A673 (cell line): ENCODE measurements at places on chromosomes 12 and 14.

- no peak for DNase-seq
Observed at GRCh38 chr14:38791862-38792261, 311.2 kb downstream of the SEC23A start.

DNA sequence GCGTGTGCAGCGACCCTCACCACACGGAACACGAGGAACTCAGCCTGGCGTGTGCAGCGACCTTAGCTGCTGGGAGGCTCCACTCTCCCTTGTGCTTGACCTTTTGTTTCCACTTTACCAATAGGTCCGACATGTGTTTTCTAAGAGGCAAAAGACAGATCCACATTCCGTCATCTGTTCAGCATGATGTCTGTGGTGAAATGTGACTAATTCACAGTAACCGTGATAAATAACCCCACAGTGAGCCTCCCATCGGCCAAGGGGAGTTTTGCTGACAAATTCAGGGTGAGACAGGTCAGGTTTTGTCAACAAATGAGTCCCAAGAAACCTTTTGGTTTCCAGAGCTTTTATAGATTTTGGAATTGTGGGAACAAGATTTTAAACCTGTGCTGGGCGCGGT is 55.9 kb downstream of the MOK start:
- no peak for DNase-seq

DNA sequence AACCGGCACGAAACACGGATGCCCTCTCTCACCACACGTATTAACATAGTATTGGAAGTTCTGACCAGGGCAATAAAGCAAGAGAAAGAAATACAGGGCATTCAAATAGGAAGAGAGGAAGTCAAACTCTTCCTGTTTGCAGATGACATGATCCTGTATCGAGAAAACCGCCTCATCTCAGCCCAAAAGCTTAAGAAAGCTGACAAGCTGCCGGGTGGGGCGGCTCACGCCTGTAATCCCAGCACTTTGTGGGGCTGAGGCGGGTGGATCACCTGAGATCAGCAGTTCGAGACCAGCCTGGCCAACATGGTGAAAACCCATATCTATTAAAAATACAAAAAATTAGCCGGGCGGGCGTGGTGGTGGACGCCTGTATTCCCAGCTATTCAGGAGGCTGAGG is 17.7 kb downstream of the OR6S1 start:
- DNase-seq, result no peak

DNA sequence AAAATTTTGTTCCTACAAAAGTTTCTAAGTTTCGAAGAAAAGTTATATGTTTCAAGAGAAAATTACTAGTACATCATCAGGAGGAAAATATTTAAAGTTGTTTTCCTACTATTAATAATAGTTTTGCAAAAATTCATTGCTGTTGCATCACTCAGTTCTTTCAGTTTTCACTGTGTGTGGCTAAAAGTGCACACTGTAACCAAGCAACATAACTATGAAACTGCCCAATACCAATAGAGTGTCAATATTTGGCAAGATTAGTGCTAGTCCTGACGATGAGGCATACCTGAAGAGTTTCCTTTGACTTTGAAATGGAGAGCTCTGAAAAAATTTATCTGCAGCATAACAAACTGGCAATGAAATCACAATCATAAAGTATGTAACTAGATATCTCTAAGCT is 194.3 kb downstream of the CPNE8 start:
- DNase-seq, result no peak

GRCh38 chr14:101797856-101798255 is 36.3 kb downstream of the PPP2R5C start:
- no peak for DNase-seq

DNA sequence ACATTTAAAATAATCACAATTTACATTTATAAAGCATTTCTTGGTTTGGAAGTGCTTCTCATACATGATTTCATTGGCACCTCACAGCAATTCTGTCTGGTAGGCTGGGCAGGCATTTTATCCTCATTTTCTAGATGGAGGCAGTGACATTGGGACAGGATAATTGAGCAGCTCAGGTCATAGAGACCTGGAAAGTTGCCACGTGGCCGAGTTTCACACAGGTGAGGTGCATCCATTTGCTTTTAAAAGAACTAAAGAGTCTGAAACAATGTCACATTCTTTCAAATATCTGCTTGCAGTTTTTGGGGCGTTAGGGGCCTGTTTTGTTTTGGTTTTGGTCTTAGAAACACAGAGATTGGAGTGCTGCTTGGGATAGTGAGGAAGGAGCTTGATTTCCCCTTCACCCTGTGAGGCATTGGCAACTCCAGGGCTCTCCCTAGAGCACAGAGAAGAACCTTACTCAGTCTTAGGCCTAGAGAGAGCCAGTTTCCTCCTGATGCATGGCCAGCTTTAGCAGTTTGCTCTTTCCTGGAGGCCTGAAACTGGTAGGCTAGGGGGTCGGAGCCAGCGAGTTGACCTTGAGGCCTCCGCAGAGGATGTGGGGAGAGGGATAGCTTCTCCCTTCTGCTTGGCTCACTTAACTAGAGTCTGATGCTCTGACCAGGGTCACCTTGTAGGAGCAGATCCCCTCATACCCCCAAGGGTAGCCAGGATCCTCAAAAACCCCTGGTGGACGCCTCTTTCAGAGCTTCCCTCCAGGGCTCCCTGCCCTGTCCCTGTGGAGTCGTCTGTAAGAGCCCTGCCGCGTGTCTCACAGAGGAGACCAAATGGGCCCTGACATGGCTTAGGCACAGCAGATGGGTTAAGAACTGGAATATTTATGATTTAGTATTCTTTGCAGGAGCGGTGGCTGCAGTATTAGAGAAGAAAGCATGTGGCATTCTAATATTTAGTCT is 34.9 kb upstream of the JDP2 start:
- DNase-seq, result no peak

DNA sequence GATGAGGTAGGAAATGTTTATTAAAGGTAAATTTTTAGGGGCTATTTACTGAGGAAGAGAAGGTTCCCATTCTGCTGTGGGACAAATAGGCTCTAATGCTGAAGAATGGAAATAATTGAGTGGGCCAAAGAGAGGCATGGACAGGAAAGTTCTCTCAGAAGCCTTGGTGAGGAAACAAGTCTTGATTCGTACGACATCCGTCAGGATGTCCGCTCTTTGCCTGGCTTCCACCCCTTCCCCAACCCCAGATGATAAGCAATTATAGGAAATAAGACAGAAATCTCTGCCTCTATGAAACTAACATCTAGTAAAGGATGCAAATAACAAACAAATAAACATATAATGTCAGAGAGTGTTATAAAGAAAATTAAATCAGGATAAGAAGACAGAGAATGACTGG is 91.7 kb upstream of the BCAT1 start:
- no peak for DNase-seq

DNA sequence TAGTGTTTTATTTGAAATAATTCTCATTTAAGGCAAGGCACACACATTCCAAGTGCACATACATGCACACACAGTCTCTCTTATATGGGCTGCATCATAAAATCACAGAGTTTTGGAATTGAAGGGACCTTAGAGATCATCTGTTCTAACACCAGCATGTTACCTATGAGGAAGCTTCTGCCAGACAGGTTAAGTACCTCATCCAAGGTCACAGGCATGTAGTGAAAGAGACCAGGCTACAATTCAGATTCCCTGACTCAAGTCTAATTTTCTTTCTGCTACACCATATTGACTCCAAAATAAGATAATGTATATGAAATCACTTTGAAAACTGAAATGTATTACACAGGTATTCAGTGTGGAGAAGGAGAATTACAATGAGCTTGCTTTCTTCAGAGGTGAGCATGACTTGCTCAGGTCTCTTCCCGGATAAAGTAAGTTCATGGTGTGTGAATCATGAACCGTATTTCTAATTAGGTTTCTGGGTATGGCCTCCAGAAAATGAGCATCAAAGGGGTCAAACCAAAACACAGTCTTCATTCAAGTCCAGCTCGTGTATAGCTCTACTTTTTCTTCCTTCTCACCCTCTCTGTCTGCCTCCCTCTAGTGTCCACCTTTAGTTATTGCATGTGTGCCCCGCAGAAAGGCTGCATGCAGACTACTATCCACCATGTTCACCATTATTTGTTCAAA is 411.9 kb downstream of the FUT8 start:
- peak; percentile 70 for DNase-seq

DNA sequence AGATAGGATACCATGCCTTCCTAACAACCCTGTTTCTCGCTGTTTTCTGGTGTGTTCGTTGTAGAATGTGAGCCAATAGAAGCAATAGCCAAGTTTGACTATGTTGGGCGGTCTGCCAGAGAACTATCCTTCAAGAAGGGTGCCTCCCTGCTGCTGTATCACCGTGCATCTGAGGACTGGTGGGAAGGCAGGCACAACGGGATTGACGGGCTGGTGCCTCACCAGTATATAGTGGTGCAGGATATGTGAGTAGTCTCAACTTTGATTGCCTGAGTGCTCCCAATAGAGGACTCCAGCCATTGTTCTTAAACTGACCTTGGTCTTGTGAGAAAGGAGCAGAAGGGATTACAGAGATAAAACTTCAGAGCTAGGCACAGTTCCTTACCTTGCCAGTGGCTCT is 96.2 kb downstream of the KICS2 start:
- DNase-seq, result peak; percentile 21

- no peak for DNase-seq
Observed at GRCh38 chr14:44271637-44272036, 235.4 kb downstream of the FSCB start.

DNA sequence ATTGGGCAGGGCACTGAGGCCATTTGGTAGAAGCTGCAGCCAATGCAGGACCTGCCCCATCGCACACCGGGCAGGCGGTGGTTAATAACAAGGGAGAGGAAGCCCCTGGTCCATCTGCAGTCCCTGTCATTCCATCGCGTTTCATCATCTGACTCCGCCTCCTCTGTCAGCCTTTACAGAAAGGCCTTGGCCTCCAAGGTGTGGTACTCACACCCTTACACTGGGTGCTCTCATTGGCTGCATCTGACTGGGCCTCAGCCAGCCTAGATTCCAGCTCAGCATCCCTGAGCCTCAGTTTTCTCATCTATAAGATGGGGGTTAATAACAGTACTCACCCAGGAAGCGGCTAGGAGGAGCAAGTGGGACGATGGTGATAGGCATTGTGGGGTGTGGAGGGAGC is 14.7 kb upstream of the HHIPL1 start:
- no peak for DNase-seq

DNA sequence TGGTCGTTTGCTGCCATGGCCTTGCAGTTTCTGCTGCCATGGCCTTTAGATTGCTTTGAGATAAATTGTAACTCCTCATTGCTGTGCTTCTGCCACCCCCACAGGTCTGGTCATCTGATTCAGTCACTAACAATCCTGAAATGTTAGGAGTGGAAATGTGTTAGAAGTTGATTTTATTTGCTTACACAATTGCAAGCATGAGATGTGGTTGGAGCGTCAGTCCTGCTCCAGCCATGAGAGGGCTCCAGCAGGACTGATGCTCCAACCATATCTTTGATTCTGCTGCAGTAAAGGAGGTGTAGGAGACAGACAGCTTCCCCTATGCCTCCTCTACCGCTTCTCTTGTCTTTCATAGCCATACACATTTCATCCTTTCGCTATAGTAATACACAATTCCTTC is 226.8 kb upstream of the RGS6 start:
- no peak for DNase-seq

- DNase-seq, result no peak
Observed at GRCh38 chr12:62606654-62607053, 140.0 kb downstream of the MON2 start.
